ENCODE measurements at places on chromosomes 4 and X.
A peak's percentile ranks its signal among the peaks of the same experiment; 100 is the strongest.

- DNase-seq: no peak
These were observed 114.3 kb upstream of the CCSER1 start for GRCh38 chr4:90012918-90013317.

GRCh38 chrX:123906557-123907316 lies 46.9 kb downstream of the XIAP start:
- DNase-seq: no peak

GRCh38 chr4:78528327-78528726 lies 23.2 kb upstream of the ANXA3 start:
- DNase-seq: peak; percentile 34

- DNase-seq: no peak
These were observed 24.7 kb downstream of the ACE2 start for GRCh38 chrX:15576019-15576418.

GRCh38 chr4:8741513-8742226 lies 130.0 kb downstream of the HMX1 start:
- DNase-seq: no peak

DNA sequence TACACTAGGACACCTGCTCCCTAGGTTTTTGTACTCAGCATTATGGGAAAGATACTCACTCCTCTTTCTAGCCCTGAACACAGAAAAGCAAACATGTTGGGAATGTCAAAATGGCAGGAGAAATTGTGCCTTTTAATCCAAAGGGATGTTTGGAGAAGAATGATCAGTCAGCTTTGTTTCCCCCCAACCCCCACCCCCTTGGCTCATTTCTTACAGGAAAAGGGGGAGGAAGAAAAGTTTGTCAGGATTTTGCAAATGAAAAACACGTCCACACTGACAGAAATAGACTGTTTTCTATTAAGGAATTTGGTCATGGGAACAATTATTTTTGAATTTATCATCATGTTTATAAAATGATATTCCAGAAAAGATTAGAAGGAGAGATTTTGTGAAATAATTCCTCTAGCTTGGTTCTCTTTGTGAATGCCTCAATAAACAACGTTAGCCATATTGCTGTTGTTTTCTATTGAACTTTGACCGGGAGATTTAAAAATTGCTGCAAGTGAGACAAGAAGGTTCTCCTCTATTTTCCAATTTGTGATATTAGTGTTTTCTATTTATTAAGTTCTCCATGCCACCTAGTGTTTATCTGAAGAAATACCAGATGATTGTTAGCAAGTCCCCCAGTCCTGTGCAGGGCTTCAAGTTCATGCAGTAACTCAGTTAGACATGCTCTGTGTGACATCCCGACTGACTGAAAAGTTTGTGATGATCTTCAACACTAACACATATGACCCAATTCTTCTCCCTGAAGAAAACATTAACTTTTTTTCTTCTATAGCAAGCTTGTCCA lies 31.3 kb upstream of the TFDP3 start:
- peak; percentile 16 for DNase-seq

DNA sequence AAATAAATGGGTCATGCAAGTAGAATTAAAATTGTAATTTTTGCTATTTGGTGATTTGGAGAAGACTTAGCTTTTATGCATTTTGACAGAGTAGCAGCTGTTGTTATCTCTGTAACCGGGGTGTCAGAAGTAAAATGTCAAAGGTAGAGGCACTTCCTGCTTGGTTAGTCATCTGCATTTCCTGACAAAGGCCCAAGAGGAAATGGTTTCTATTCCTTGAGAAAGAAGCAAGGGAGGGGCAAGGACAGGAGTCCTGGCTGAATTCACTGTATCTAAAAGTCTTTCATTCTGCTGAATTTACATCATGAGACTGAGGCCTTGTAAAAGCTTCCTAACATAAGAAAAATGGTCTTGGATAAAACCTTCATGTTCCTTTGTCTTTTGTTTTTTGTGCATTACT lies 550.9 kb upstream of the BOD1L1 start:
- DNase-seq: peak; percentile 19

DNA sequence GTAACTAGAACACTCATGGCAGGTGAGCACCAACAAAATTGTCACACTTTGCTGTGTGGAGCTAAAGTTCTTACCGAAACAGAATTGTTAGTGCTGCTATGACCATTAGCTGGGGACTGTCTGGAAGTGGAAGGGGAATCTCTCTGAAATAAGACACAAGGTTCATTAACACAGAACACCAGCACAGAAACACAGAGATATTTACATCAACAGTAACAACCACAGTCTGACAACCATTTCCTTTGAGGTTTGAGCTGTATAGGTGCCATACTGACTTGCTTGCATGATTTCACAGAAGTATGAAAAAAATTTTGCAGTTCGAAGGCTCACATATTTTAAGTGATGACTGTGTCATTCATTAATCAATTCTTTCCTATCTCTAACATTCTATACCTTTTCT lies 109.8 kb downstream of the NYX start:
- no peak for DNase-seq

DNA sequence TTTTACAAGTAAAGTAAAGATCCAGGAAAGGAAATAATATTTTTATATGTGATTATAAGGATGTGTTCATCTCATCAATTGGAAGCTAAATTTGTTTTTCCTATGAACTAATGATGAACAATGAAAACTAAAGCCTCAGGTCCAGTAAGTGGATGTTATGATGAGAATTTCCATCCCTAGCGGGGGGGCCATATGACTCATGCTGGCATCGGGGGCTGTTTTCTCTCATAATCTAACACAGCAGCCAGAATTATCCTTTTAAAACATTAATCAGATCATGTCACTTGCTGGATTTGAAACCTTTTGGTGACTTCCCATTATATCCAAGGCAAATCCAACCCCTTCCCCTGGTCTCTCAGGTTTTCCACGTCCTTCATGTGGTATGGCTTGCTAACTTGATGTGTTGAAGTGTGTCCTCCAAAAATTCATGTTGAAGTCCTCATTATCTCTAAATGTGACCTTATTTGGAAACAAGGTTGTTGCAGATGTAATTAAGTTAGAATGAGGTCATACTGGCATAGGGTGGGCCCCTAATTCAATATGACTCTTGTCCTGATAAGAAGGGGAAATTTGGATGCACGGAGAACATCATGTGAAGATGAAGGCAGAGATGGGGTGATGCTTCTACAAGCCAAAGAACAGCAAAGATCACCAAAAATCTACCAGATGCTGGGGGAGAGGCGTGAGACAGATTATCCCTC lies 96.8 kb downstream of the AKAP4 start:
- peak; percentile 10 for DNase-seq

DNA sequence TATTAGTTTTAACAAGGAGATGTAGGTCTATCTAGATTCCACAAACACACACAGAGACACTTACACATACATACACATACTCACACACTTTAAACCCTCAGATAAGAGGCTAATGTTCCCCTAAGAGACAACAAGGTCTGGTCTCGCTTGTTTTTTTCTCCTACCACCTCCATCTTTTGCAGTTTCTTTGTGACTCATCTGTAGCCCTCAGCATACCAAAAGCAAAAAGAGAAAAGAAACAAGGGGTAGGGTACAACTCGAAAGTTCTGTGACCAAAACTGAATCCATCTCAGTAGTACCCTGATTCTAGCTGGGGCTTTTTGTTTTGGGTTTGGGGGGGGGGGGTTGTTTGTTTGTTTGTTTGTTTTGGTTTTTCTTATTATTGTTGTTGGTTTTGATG lies 12.2 kb upstream of the EXOSC9 start:
- no peak for DNase-seq

- DNase-seq: peak; percentile 68
These were observed 18.0 kb upstream of the CYP2U1 start for GRCh38 chr4:107913283-107913899.

DNA sequence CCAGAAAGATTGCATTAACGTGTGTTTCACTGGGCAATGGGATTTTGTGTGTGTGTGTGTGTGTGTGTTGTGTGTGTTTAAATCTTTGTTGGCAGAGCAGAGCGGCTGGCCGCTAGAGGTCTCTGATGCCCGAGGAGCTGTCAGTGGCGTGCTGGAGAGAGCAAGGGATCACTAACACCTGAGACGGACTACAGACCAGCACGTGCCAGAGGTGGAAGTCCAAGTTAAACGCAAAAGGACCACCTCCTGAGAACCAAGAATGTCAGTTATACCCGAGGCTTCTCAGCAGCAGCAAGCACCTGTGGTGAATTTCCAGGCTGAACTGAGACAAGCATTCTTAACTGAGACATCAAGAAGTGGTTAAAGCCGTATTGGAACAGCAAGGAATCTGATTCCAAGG lies 9.0 kb upstream of the SLC25A14 start:
- peak; percentile 48 for DNase-seq

DNA sequence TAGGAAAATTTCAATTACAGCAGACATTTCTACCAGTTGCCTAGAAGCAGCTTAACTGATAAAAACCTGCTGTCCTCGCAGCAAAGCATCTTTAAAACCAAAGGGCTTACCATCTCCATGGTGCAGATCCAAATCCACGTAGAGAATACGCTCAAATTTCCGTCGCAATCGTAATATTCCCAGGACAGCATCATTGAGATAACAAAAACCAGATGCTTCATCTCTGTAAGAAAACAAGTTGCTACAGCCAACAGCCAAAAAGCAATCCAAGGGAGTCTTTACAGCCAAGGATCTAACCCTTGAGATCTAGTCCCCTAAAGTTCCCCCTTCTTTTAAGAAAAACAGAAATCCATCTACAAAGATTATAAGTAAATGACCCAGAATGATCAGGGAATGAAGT lies 77.6 kb downstream of the HDAC8 start:
- no peak for DNase-seq

- no peak for DNase-seq
These were observed 235.7 kb upstream of the LDB2 start for GRCh38 chr4:17134100-17134499.

DNA sequence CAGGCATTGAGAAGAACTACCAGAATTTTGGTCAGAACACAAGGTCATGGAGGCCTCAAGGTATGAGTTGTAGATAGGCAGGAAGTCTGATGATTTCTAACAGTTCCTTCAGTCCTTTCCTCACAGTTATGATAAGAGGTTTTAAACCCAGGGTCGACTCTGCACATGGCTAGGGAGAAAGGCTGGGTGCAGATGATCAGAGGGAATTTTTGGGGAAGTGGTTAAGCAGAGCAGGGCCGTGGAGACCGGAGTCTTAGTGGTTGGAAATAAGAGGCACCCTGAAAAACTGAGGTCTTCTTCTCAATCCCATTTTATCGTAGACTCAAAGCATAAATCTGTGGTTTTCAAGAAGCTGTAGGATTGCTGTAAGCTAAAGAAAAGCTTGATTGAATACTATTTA lies 118.5 kb upstream of the ANK2 start:
- DNase-seq: no peak

- peak; percentile 79 for DNase-seq
These were observed 39.5 kb downstream of the HOPX start for GRCh38 chr4:56641494-56642051.

GRCh38 chr4:149836546-149836945 lies 20.9 kb upstream of the IQCM start:
- DNase-seq: peak; percentile 17

DNA sequence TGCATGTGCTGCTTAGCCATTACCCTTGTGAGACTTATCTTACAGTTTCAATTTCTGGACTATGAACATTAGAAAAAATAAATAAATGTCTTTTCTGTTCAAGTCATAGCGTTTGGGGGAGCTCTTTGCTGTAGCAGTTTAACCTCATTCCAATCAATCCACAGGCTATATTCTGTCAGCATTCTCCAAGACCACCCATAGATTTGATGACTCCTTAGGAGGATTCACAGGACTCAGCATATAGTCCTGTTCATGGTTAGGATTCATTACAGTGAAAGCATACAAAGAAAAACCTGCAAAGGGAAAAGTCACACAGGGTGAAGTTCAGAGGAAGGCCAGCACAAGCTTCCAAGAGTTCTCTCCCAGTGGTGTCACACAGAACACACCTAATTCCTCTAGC lies 180.5 kb downstream of the ADAMTS3 start:
- DNase-seq: no peak

GRCh38 chr4:101862595-101862994 lies 72.1 kb downstream of the BANK1 start:
- DNase-seq: no peak

- DNase-seq: no peak
These were observed 14.1 kb upstream of the TCEANC start for GRCh38 chrX:13638826-13639225.

GRCh38 chrX:79270401-79270800 lies 96.7 kb downstream of the ITM2A start:
- no peak for DNase-seq

DNA sequence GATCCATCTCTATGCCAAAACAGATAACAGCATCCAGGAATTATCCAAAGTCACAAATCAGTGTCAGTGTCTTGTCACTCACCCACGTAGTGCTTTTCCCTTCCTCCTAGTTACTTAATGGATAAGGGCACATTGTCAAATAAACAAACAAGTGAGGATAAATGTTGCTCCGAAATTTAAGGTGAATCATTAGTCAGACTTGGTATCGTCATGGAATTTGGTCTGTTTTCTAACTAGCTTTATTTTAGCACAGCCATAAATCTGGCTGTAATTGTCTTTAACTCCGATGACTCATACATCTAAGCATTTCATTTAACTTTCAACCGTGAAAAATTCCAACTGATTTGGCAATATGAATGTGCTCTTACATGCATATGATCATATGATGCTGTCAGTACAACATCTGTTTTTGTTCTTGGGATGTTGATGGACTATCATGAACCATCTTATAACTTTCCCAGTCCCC lies 83.3 kb downstream of the SNCA start:
- peak; percentile 70 for DNase-seq

DNA sequence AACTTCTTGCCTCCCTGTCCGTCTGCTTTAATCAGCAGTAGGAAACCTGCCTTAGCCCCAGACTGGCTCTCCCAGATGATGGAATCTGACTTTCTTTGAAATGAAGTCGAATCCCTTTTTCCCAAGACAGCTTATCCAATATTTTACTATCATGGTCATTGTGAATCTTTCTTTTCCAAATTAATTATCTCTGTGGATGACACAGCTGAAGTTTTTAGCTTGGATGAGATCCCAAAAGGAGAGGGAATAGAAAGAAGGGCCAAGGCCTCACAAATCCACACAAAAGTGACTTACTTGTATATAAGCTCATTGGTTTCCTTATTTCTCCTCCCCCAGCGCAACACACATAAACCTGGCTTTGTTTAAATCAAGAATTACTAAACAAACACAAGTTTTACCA lies 100.6 kb downstream of the RASL11B start:
- DNase-seq: no peak

DNA sequence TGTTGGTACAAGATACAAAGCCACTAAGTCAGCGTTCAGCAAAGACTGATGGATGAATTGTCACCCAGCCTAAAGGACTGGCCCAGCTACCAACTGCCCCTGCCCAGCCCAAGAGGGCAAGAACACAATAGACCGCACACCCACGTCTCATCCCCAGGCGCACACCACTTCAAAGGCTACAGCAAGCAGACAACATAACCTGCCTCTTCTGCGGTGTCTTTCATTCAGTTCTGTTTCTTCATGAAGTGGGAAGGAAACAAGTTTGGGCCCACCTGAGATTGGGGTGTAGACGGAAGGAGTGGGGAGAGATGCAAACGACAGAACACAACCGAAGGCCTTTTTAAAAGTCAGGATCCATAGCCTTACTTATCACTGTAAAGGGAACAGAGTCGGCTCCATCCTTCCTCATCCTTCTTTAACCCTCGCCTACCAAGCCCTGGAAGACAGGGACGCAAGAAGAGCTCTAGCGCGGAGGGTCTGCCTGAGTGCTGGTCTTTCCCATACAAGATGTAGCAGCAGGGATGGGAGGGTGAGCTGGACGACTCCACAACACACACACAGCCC lies 691 bp downstream of the SCARB2 start:
- peak; percentile 30 for DNase-seq

- DNase-seq: peak; percentile 92
These were observed 14.7 kb upstream of the ANXA5 start for GRCh38 chr4:121711263-121712000.
